ENCODE measurements at places on chromosomes 6 and 20. TPM values are rescaled to one million over a fixed set of nuclear protein-coding genes. Genes with fewer than 3 reads are reported as not detected.

GRCh38 chr6:12813321-12813720 lies 96.8 kb downstream of the PHACTR1 start:
- no peak for DNase-seq

- DNase-seq, result no peak
Observed at GRCh38 chr20:47232518-47232917, 124.0 kb downstream of the ZMYND8 start.

GRCh38 chr6:136108361-136108945 lies 141.7 kb downstream of the MTFR2 start:
- no peak for DNase-seq

- no peak for DNase-seq
Observed at GRCh38 chr6:16523606-16524379, 237.5 kb downstream of the ATXN1 start.

DNA sequence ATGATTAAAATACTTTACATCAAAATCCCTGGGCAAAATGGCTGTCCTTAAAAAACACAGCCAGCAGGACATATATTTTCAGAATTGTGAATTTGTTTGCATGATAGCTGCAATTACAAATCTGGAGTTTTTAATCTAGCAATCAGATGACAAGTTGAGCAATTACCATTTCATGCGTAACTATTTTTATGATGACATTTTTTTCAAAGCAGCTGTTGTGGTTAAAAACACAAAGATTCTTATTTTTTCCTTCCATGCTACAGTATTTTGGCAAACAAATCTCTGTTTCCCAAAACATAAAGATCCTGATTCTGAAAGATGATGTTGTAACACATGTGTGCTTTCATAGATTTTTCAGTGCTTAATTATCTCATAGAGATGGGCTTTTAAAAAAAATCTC lies 90.2 kb downstream of the PHACTR1 start:
- no peak for DNase-seq

- DNase-seq, result no peak
Observed at GRCh38 chr20:47496118-47496517, 5.6 kb upstream of the NCOA3 start.

GRCh38 chr20:62177307-62177706 lies 5.5 kb upstream of the MTG2 start:
- no peak for DNase-seq

GRCh38 chr20:51624157-51624731 lies 81.7 kb upstream of the NFATC2 start:
- DNase-seq, result peak; percentile 89

- no peak for DNase-seq
Observed at GRCh38 chr20:58614984-58615760, 35.9 kb upstream of the STX16 start.

The CALHM4 gene
- total RNA-seq, result not detected

The SOX18 gene
- 1.6 TPM for total RNA-seq

The BMP2 gene
- total RNA-seq, result 6.6 TPM
